Calu3 (cell line): ENCODE measurements at places on chromosomes 5 and 9. TPM values are rescaled to one million over a fixed set of nuclear protein-coding genes. Genes with fewer than 3 reads are reported as not detected.
A peak's percentile ranks its signal among the peaks of the same experiment; 100 is the strongest.

The SV2C gene
- total RNA-seq: 0.88 and 0.90 TPM in 2 replicates

GRCh38 chr9:34400275-34400674, 23.6 kb upstream of the MYORG start:
- H3K27me3 ChIP-seq: no peaks in the 10 kb centered on the region
- no peak overlapping the region for H3K27ac ChIP-seq
- H3K36me3 ChIP-seq: no peaks in the 10 kb centered on the region
- no peaks in the 10 kb centered on the region for H3K4me1 ChIP-seq
- H3K4me3 ChIP-seq: no peak overlapping the region

GRCh38 chr5:163565492-163565891, 60.1 kb downstream of the MAT2B start:
- H3K36me3 ChIP-seq: no peaks in the 10 kb centered on the region
- no peak for DNase-seq
- peaks cover 87% of the 10 kb centered on the region for H3K27me3 ChIP-seq
- peak overlapping the region; percentile 64 for H3K4me3 ChIP-seq
- H3K27ac ChIP-seq: no peak overlapping the region
- no peaks in the 10 kb centered on the region for H3K4me1 ChIP-seq

GRCh38 chr5:143682246-143682905, 129.6 kb upstream of the HMHB1 start:
- no peaks in the 10 kb centered on the region for H3K27me3 ChIP-seq
- H3K4me3 ChIP-seq: no peak overlapping the region
- DNase-seq: no peak
- peaks cover 35% of the 10 kb centered on the region for H3K4me1 ChIP-seq
- H3K36me3 ChIP-seq: no peaks in the 10 kb centered on the region

- no peaks in the 10 kb centered on the region for H3K36me3 ChIP-seq
- H3K4me1 ChIP-seq: peaks cover 17% of the 10 kb centered on the region
- H3K27ac ChIP-seq: no peak overlapping the region
- H3K4me3 ChIP-seq: no peak overlapping the region
- no peaks in the 10 kb centered on the region for H3K27me3 ChIP-seq
- no peak for DNase-seq
These were observed 16.5 kb downstream of the KIAA1958 start for GRCh38 chr9:112503170-112503569.

GRCh38 chr9:127336506-127337352, 60.2 kb upstream of the SLC2A8 start:
- H3K36me3 ChIP-seq: no peaks in the 10 kb centered on the region
- H3K27ac ChIP-seq: no peak overlapping the region
- DNase-seq: peak; percentile 48
- no peak overlapping the region for H3K4me3 ChIP-seq

The KLF4 gene
- 19.9 and 23.0 TPM in 2 replicates for total RNA-seq

- H3K27ac ChIP-seq: no peak overlapping the region
- H3K27me3 ChIP-seq: no peaks in the 10 kb centered on the region
- no peak overlapping the region for H3K4me3 ChIP-seq
- DNase-seq: no peak
These were observed 17.6 kb upstream of the ADAM19 start for GRCh38 chr5:157593052-157593757.

DNA sequence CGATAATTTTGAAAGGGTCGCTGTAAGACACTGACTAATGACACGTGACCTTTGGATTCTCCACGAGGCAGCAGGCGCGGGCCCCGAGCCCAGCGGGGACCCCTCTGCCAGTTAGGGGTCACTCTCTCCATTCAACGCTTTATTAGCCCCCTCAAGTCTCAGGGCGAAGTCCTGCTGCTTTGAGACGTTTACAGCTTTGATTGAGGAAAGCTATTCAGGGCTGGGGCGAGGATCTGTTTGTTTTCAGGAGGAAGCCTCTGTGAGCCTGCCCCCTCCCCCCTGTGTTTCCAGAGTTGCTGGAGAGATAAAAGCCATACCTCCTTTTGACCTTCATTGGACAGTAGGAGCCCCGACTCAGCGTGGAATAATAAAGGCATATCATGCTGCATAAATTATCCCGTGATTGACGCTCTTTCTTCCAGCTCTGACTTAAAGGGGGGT, 31.4 kb upstream of the MSX2 start:
- DNase-seq: no peak
- peaks cover 29% of the 10 kb centered on the region for H3K27me3 ChIP-seq
- H3K36me3 ChIP-seq: peaks cover 3% of the 10 kb centered on the region
- no peak overlapping the region for H3K27ac ChIP-seq
- no peak overlapping the region for H3K4me3 ChIP-seq
- peaks cover 42% of the 10 kb centered on the region for H3K4me1 ChIP-seq

GRCh38 chr5:88502179-88503040, 233.8 kb upstream of the TMEM161B start:
- no peaks in the 10 kb centered on the region for H3K27me3 ChIP-seq
- no peaks in the 10 kb centered on the region for H3K36me3 ChIP-seq
- H3K4me3 ChIP-seq: peak overlapping the region; percentile 62
- no peak for DNase-seq
- peak overlapping the region; percentile 12 for H3K27ac ChIP-seq

DNA sequence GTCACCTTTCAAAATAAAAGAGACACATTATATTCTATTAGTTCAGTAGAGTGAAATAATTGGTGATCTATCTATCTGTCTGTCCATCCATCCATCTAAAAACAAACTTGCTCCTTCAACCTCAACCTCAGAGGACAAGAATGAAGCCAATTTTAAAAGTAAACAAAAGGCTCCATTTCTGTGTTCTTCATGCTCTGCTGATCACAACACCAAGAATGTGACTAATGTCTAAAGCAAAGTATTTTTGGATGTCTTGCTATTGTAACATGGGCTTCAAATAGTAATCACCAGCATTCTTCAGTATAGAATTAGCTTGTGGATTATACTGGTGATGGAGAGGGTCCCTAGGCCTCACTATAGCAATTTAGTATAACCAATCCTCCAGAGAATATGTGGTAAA, 1304.4 kb downstream of the MAT2B start:
- no peak for DNase-seq
- no peaks in the 10 kb centered on the region for H3K27me3 ChIP-seq
- no peak overlapping the region for H3K27ac ChIP-seq

The KCNIP1 gene
- total RNA-seq: not detected in 2 replicates

DNA sequence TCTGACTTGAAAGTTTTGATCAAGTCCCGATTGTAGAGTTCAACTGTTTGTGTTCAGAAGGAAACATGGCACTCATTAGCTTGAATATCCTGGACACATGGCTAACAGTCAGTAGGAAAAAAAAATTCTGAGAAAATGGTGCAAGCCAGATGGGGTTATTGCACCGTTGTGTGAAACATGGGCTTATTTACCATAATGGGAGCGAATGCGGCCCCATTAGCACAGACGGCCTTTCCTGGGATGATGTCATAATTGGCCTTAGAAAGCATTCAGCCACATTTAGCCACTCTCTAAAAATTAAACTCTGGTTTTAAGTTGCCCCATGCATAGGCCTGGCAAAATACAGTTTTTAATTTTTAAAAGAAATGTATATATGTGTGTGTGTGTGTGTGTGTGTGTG, 112.1 kb downstream of the IRX2 start:
- DNase-seq: no peak
- no peak overlapping the region for H3K27ac ChIP-seq
- H3K4me1 ChIP-seq: no peaks in the 10 kb centered on the region

GRCh38 chr5:16975950-16976624, 40.0 kb upstream of the MYO10 start:
- H3K27ac ChIP-seq: no peak overlapping the region
- no peak overlapping the region for H3K4me3 ChIP-seq
- H3K36me3 ChIP-seq: no peaks in the 10 kb centered on the region
- H3K4me1 ChIP-seq: peaks cover 4% of the 10 kb centered on the region

- H3K4me1 ChIP-seq: peaks cover under 1% of the 10 kb centered on the region
- peak; percentile 79 for DNase-seq
- no peak overlapping the region for H3K27ac ChIP-seq
- no peaks in the 10 kb centered on the region for H3K36me3 ChIP-seq
These were observed 63.7 kb upstream of the PPP2CA start for GRCh38 chr5:134289509-134290113.

The DOLK gene
- 14.6 and 14.7 TPM in 2 replicates for total RNA-seq
